ENCODE measurements at places on chromosomes 13 and 19.

- DNase-seq = no peak
Measured at GRCh38 chr13:76043874-76044273, 407.7 kb downstream of the LMO7 start.

DNA sequence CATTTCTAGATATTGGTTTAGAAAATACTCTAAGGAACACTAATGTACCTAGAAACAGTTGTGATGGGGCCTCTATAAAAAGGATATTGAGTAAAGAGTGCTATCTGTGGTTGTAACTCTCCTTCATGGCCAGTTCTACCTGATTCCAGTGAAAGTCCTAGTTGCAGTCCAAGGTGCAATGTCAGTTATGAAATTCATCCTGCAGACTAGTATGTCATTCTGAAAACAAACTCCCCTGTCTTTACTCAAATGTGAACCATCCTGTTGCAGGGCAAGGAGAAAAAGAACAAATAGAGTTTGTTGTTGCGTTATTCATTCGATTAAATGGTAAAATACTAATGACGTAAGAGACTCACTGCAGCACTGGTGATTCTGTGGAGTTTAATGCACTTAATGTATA is 18.3 kb upstream of the N4BP2L1 start:
- DNase-seq = no peak

DNA sequence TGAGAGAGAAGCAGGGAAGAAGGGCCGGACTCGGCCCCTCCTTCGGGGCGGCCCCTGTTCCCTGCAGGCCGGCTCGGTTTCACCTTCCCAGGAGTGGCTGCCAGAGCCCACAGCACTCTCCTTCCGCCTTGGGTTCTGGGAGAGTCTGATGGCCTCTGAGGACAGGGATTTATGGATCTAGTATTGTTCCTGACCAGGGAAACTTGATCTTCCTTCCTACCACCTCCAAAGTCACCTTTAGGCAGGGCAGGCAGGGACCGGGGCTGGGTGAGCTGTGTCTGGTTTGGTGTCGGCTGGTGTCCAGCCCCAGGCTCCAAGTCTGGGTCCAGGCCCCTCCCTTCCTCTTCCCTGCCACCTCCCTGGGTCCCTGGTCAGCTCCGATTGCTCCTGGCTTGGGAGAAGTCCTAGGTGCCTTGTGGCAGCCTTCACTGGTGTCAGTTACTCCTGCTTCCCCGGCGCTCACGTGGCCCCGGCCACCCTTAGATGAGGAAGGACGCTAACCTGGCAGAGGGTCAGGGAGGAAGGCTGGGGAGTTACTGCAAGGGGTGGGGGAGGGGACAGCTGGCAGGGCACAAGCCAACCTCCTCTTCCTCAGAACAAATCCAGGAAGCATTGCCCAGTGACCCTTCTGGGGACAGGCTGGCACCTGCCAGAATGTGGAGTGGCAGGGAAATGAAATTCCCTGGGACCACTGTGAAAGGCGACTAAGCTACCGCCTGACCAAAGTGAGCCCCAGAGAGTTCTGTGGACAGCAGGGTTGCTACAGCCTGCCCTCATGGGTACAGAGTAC is 18.8 kb downstream of the RFX1 start:
- no peak for DNase-seq

DNA sequence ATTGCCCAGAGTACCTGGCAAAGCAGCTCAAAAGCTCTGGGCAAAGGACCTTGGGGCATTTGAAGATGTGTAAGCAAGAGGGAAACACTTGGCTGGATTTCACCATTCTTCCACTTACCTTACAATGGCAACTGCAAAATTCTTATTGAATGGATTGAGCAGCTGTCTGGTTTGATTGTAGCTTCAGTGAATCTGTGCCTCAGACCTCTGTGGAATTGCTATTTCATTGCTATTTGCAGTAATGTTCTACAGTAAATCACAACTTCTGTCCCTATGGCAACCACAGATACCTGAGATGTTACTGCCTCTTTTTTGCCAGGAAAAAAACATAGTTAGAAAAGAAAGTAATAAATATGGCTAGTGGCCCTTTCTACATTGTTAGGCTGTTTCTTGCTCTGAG is 519.5 kb downstream of the SUCLA2 start:
- no peak for DNase-seq

DNA sequence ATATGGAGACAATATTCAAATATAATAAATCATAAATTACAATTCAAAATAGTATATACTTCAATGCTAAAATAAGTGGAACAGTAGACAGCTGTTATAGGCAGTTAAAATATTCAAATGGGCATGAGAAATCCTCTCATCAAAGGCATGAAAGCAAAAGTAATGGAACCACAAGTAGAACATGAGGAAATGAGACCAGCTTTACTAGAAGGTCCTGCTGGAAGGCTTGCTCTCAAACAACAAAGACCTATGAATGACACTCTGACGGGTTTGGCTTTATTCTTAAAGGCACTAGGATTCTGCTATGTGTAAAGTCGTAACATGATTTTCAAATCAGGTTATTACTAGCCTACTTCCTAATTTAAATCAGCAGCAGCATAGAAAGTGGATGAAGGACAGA is 148.1 kb downstream of the VWA8 start:
- no peak for DNase-seq

DNA sequence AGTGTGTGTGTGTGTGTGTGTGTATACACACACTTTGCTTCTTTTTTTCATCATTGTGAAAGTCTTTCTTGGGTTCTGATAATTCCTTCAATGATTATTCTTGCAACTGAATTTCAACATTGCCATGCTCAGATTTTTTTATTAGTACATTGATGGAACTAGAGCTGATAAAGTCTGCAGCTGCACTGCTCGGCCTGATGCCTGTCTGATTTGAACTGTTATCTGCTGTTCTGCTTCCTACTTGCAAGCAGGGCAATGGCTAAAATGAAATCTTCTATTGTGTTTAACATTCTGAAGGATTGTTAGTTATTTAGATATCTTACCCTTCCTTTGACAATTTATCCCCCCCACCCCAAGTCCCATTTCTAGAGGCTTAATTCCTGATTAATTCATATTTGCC is 61.3 kb downstream of the OLFM4 start:
- no peak for DNase-seq

- DNase-seq = no peak
Measured at GRCh38 chr13:98416408-98416807, 160.5 kb downstream of the STK24 start.

GRCh38 chr13:76764429-76764828 is 121.8 kb downstream of the KCTD12 start:
- no peak for DNase-seq

GRCh38 chr13:114285166-114285808 is 3.9 kb downstream of the UPF3A start:
- no peak for DNase-seq
